ENCODE measurements at places on chromosomes 1 and 21. TPM values are rescaled to one million over a fixed set of nuclear protein-coding genes. Genes with fewer than 3 reads are reported as not detected.

The STIL gene
- total RNA-seq: 4.9 TPM

- DNase-seq: no peak
Measured at GRCh38 chr1:204941421-204942338, 71.0 kb downstream of the NFASC start.

- peak; percentile 79 for DNase-seq
Measured at GRCh38 chr21:15754640-15755039, 24.9 kb downstream of the USP25 start.

DNA sequence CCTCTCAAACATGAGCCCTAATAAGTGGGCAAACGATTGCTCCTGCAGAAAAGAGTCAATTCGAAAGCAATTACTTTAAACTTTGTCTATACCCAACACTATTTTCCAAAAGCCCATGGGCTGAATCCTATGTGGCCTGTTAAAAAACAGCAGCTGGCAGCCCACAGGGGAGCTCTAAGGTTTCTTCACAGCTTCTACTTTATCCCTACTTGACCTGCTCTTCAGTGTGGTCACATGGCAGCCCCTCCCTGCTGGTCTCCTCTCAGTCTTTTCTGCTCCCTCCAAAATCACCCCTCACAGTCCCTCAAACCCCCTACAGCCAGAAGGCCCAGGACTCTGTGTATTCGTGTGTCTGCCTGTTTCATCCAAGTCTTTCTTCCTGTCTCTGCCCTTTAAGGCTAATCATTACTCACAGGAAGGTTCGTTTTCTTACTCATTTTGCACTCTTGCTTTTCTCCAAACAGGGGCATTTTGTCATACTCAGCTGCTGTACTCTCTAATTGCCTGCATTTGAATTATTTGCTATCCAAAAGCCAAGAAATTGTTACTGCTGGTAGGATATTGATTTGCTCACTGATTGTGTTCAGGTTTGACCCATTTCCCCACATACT is 62.4 kb upstream of the FAM3B start:
- DNase-seq: no peak

GRCh38 chr1:30744060-30744756 is 13.4 kb downstream of the LAPTM5 start:
- no peak for DNase-seq

- no peak for DNase-seq
Measured at GRCh38 chr1:195876792-195877191, 731.4 kb downstream of the KCNT2 start.

- DNase-seq: no peak
Measured at GRCh38 chr21:44050276-44050675, 38.2 kb downstream of the TRAPPC10 start.

The PPCS gene
- 45.1 TPM for total RNA-seq

DNA sequence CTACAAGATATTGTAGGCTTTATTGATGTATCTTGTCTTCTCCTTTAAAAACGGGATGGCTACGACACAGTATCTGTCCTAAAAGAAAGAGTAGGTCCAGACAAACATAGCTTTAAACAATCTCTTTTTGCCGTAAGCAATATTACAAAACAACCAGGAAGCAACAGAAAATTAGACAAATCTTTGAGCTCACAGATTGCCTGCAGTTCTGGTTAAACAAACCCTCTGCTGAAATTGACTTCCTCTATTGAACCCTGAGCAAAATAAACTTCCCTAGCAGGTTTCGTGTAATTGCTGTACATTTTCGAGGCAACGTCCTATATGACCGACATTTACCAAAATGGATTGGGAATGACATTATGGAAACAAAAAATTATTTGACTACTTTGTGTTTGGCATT is 50.6 kb downstream of the CHML start:
- no peak for DNase-seq

The H3-3A gene
- 353 TPM for total RNA-seq

DNA sequence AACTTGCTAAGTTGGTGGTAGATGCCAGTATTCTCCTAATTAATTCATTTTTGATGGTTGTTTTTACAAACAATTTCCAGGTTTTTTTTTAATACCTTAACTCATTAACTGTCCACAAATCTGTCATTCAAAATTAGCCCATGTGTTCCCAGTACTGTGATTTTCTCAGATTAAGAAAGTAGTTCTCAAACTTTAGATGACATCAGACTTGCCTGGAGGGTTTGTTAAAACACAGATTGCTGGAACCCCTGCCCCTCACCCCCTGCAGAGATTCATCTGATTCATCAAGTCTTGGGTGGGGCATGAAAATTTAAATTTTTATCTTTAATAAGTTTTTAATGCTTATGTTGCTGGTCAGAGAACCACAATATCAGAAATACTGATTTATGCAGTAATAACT is 130.5 kb downstream of the BACH1 start:
- no peak for DNase-seq

DNA sequence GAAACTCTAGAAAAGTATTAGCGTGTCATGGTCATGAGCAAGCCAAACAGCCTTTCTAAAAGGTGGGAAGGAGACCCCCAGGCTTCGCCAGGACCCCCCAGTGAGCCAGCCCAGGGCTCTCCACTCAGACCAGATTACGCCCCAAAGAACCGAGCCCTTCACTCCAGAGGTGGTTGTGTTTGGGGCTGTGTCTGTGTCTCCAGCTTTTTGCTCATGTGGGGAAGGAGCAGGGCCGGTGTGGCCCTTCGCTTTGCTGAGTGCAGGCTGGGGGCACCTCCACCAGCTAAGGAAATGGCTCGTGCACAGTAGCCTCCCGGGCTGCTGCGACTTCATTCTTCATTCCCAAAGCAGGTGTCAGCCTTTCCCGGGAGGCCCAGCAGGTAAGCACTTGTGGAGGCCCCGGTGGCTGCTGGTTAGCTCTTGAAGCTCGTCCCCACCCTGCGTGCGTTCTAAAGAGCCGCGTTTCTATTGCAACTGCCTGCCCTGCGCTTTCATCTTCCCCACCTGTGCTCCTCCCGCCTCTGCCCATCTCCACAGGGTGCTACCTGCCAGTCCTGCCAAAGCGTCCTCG is 531 bp downstream of the TSPEAR start:
- DNase-seq: no peak

GRCh38 chr1:182587666-182588499 is 1.2 kb downstream of the RNASEL start:
- no peak for DNase-seq

DNA sequence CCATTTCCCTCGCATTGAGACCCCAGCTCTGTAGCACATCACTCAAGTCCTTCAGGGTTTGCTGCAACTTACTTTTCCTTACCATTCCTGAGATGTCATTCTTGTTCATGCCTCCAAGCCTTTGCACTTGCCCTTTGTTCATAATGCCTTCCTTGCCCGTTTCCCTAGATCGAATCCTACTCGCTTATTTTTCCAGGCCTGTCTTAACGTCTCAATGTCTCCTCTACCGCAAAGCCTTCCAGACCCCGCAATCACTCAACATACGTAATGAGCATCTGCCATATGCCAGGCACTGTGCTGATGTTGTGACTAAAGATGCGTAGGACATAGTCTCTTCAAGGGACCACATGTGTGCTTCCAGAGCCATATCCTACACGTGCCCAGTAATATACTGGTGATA is 31.1 kb upstream of the CNIH3 start:
- DNase-seq: no peak

GRCh38 chr1:154408174-154408777 is 3.1 kb downstream of the IL6R start:
- no peak for DNase-seq

GRCh38 chr1:159929155-159930051 is 4.1 kb upstream of the TAGLN2 start:
- DNase-seq: no peak

- DNase-seq: no peak
Measured at GRCh38 chr1:114176366-114176765, 22.7 kb upstream of the SYT6 start.

The OLIG2 gene
- not detected for total RNA-seq

The GUCA2A gene
- not detected for total RNA-seq

- no peak for DNase-seq
Measured at GRCh38 chr21:25490742-25491141, 116.5 kb downstream of the MRPL39 start.

The SLC2A5 gene
- not detected for total RNA-seq

- DNase-seq: no peak
Measured at GRCh38 chr1:92577261-92577895, 90.7 kb upstream of the GFI1 start.

DNA sequence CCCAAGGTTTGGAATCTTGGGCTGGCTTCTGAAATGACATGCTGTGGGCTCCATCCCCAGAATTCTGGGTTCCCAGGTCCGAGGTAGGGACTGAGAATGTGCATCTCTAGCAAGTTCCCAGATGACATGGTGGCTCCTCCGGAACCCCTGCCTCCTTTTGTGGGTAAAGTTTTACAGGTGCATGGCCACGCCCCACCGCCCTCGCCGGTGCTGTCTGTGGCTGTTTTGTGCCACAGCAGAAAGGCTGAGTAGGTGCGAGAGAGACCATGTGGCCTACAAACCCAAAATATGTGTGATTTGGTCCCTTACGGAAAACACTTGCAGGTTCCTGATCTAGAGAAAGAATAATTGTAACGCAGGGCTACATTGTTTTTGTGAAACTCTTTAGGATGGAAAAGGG is 30.9 kb downstream of the SKI start:
- no peak for DNase-seq

The RIPPLY3 gene
- 0.92 TPM for total RNA-seq

- no peak for DNase-seq
Measured at GRCh38 chr21:22395965-22396364, 1397.8 kb downstream of the NCAM2 start.

- no peak for DNase-seq
Measured at GRCh38 chr1:108624069-108624468, 36.8 kb downstream of the HENMT1 start.

DNA sequence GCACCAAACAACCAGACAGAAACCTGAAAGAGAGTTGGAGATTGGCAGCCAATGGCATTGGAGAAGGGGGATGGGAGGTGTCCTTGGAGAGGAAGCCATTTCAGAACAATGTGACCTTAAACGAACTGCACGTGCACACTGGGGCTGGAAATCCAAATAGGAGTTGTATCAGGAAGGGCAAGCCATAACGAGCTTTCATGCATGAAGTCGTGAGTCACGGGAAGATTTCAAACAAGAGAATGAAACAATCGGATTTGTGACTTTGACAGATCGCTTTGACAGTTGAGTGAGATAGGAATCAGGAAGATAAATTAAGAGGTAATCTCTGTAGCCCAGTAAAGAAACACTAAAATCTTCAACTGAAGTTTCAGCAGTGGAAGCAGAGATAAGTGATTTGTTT is 445.8 kb upstream of the ZP4 start:
- no peak for DNase-seq

The NECTIN4 gene
- total RNA-seq: 13.6 TPM

DNA sequence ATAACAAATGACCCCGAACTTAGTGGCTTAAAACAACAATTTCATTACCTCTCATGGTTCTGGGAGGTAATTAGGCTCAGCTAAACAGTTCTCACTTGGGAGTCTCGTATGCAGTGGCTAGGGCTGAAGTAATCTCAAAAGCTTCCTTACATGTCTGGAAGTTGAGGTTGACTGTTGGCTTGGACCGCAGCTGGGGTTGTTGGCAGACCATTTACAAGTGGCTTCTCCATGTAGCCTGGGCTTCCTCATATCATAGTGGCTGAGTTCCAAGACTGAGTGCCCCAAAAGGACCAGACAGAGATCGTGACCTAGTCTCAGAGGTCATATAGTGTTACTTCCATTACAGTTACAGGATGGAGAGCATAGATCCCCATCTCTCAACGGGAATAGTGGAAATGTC is 2.4 kb upstream of the POGZ start:
- DNase-seq: no peak

GRCh38 chr1:186375929-186376319 is 286 bp downstream of the ODR4 start:
- DNase-seq: peak; percentile 23

- no peak for DNase-seq
Measured at GRCh38 chr1:68228851-68229250, 3.5 kb downstream of the WLS start.

GRCh38 chr1:24483441-24483840 is 19.2 kb upstream of the RCAN3 start:
- DNase-seq: no peak

The PPIAL4G gene
- total RNA-seq: not detected

- no peak for DNase-seq
Measured at GRCh38 chr1:217139513-217139912, 416.3 kb upstream of the ESRRG start.

The SAMSN1 gene
- total RNA-seq: 0.14 TPM

DNA sequence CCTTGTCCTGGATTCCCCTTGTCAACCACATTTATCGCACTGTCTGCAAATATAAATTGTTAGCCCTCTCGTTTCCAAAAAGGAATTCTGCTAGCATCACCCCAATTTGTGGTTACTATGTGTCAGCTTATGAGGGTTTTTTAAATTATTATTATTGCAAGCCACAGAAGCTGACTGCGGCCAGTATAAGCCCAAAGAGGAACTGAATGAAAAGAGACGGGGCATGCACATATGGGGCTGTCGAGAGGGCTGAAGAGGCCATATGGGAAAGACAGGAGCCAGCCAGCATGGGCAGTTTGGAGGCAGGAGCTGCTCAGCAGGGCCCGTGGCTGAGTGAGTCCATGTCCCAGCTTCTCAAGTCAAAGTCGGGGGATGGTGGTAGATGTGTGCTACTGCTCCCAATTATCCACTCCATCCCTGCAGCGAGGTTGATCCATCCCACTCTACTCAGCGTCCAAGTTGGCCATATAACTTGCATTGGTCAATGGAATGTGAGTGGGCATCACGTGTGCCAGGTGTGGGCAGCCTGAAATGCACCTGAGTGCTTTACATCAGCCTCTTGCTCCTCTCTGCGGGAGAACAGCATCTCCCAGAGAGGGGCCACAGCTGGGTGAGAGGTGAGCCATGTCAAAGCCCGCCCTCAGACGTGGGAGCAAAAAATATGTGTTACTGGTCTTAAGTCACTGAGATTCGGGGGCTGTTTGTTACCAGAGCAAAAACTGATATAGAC is 37.6 kb upstream of the LDLRAP1 start:
- DNase-seq: no peak

GRCh38 chr1:169309178-169310166 is 58.1 kb downstream of the NME7 start:
- DNase-seq: no peak

- no peak for DNase-seq
Measured at GRCh38 chr1:38608202-38608864, 251.2 kb downstream of the RRAGC start.

The TMEM200B gene
- total RNA-seq: 2.9 TPM

DNA sequence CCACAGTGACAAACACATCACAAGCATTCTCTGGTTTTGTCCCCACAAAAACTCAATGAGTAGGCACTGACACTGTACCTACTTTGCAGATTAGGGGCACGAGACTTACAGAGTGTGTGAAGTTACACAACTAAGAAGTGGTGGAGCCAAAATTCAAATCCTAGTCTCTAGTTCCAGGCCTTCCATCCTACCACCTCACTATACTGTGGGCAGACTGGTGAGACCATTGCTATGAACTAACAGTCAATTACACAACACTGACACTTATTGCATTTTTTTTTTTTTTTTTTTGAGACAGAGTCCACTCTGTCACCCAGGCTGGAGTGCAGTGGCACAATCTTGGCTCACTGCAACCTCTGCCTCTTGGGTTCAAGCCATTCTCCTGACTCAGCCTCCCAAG is 71.4 kb downstream of the KCNN3 start:
- DNase-seq: no peak

The SERBP1 gene
- total RNA-seq: 211 TPM

GRCh38 chr1:227730630-227731151 is 4.4 kb downstream of the JMJD4 start:
- no peak for DNase-seq
